Neural crest cell (in vitro differentiated cells): ENCODE measurements at places on chromosomes 2 and 18.

GRCh38 chr18:13323186-13323585 lies 104.6 kb downstream of the LDLRAD4 start:
- no peak overlapping the region for H3K4me3 ChIP-seq
- H3K27me3 ChIP-seq: no peaks in the 10 kb centered on the region
- peaks cover 16% of the 10 kb centered on the region for H3K4me1 ChIP-seq
- DNase-seq: no peak
- H3K36me3 ChIP-seq: peaks cover 2% of the 10 kb centered on the region
- no peak overlapping the region for H3K27ac ChIP-seq

GRCh38 chr18:46756559-46757201 lies at the start of gene ST8SIA5:
TSS of gene ST8SIA5 (minus strand) at chr18:46757053. CDS start at chr18:46756508, 545 bp downstream.
- H3K4me3 ChIP-seq: peak within 1 kb of the TSS; percentile 86
- no peak within 1 kb of the TSS for H3K27ac ChIP-seq
- no peaks in the 10 kb centered on the region for H3K36me3 ChIP-seq
- peak; percentile 33 for DNase-seq
- peaks cover 87% of the 10 kb centered on the region for H3K27me3 ChIP-seq

DNA sequence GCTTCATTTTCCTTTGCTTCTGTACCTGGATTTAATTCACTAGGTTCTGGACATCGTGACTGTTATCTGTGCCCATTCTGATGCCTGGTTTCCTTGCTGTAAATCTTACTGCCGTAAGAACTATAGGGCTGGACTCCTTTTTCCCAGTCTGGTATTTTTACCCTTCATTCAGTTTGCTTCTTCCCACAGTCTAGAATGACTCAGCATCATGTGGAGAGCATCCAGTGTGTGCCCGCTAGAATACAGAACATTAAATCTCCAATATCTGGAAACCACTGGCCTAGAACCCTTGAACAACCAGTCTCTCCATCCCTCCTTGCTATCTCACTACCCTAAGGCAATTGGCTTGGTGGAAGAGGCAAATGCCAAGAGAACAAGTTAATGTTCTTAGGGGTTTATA lies 1075.4 kb upstream of the ZEB2 start:
- no peak overlapping the region for H3K4me3 ChIP-seq
- H3K27me3 ChIP-seq: no peaks in the 10 kb centered on the region
- DNase-seq: no peak
- H3K36me3 ChIP-seq: no peaks in the 10 kb centered on the region

- no peaks in the 10 kb centered on the region for H3K27me3 ChIP-seq
- peak overlapping the region; percentile 40 for H3K27ac ChIP-seq
- peaks cover 8% of the 10 kb centered on the region for H3K36me3 ChIP-seq
- DNase-seq: no peak
- no peak overlapping the region for H3K4me3 ChIP-seq
Observed at GRCh38 chr18:62759704-62760402, 44.5 kb downstream of the PHLPP1 start.

DNA sequence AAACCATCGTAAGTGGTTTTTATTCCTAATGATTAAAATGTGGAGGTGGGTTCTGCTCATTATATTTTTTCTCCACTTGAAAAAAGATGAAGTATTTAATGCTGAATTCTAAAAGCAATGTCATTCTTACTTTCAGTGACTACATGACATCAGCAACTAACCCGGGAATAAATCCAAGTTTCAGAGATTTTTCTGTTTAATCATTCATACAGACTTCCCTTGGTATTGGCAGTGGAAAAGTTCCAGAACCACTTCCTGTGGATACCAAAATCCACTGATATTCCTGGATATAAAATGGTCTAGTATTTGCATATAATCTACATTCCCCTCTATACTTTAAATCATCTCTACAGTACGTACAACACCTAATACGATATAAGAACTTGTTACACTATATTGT lies 128.6 kb downstream of the ZNF532 start:
- H3K4me1 ChIP-seq: peaks cover 18% of the 10 kb centered on the region
- no peak for DNase-seq
- no peak overlapping the region for H3K27ac ChIP-seq
- peaks cover 9% of the 10 kb centered on the region for H3K36me3 ChIP-seq
- no peak overlapping the region for H3K4me3 ChIP-seq
- H3K27me3 ChIP-seq: no peaks in the 10 kb centered on the region

DNA sequence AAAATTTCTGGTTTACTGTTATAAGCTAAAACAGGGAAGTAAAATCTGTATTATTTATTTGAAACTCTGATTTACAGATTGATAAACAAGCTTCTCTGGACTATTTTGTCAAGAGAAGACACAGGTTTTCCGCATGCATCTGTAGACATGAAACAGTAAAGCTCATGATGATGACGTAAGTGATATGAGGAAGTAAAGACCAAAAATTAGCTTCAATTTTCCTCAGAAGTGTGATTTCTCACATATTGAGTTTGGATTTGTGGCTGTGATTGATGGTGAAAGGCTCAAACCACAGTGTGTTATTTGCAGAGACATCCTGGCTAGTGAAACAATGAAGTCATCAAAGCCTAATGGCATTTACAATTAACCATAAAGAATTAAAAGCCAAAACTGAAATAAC lies 12.6 kb upstream of the LONRF2 start:
- no peaks in the 10 kb centered on the region for H3K4me1 ChIP-seq
- no peak for DNase-seq
- H3K27ac ChIP-seq: no peak overlapping the region
- no peaks in the 10 kb centered on the region for H3K36me3 ChIP-seq
- H3K4me3 ChIP-seq: no peak overlapping the region
- H3K27me3 ChIP-seq: peaks cover 15% of the 10 kb centered on the region

DNA sequence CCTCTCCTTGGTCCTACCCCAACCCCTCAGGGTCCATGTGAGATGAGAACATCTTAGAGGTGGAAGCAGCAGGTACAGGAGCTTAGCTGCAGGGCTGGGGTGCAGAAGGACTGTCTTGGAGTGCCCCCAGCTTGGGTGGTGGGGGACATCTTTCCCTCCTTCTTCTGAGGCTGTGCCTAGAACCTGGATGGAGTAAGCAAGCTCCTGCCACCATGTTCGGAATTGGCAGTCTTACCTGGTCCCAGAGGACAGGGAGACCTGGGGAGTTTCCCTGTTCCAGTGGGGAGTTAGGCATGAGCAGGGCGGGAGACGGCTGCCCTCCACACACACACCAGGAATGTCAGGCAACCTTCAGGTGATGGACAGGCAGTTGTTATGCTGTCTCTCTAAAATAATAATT lies 131.0 kb upstream of the COPS8 start:
- H3K27me3 ChIP-seq: no peaks in the 10 kb centered on the region
- peaks cover 3% of the 10 kb centered on the region for H3K36me3 ChIP-seq
- DNase-seq: no peak
- H3K27ac ChIP-seq: no peak overlapping the region

DNA sequence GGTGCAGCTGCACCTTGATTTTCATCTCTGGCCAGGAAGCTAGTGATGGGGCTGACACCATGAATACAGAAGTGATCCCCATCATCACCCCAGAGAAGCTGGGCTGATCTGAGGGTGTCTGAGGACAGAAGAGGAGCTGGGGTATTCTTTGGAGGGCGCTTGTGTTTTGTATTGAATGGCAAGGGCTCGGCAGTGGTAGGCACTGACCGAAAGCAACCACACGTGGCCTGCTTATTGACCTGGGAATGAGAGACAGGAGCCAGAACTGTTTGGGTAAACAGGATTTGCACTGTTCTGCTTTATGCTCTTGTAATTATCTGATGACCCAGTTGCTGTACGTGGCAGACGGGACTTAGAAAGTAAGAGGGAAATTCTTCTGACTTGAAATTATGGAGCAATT lies 62.6 kb upstream of the RPL31 start:
- H3K36me3 ChIP-seq: no peaks in the 10 kb centered on the region
- no peaks in the 10 kb centered on the region for H3K27me3 ChIP-seq
- peaks cover 6% of the 10 kb centered on the region for H3K4me1 ChIP-seq
- no peak overlapping the region for H3K27ac ChIP-seq
- DNase-seq: no peak

DNA sequence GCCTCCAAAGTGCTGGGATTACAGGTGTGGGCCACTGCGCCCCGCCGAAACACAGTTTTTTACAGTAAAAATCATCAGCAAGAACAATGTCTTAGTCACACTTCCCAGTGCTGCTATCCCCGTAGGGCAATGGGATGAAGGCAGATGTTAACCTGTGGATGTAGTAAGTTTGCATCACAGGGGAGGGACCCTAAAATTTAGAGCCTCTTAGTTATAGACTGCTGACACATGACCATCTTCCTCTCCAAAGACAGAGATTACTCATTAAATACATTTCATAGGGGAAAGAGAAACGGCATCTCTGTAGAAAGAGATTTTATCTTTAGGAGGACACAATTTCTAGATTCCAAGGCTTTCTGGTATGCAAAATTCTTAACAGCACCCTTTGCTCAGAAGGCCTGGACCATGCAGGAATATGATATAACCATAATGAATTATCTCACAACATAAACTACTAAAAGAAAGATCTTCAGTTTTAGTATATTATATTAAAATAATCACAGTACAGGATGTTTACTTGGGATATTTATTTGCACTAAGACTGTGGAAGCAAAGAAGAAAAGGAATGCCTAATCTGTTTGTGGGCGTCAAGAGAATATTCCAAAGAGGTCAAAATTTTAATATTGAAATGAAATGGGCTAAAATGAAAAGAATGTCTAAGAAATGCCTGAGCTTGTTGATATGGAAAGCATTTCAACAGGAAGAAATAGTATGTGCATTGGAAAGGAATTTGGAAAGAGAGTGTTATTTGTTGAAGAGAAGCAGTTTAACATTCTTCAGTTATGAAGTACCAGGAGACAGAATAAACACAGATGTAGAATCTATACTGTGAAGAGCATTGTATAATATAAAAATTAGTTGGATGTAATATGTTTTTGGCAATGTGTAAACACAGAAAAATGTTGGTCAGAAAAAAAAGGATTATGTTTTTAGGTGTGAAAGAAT lies 1228.3 kb upstream of the CHAC2 start:
- H3K27me3 ChIP-seq: no peaks in the 10 kb centered on the region
- H3K4me3 ChIP-seq: no peak overlapping the region
- H3K36me3 ChIP-seq: no peaks in the 10 kb centered on the region
- H3K4me1 ChIP-seq: no peaks in the 10 kb centered on the region
- no peak for DNase-seq
- H3K27ac ChIP-seq: no peak overlapping the region

DNA sequence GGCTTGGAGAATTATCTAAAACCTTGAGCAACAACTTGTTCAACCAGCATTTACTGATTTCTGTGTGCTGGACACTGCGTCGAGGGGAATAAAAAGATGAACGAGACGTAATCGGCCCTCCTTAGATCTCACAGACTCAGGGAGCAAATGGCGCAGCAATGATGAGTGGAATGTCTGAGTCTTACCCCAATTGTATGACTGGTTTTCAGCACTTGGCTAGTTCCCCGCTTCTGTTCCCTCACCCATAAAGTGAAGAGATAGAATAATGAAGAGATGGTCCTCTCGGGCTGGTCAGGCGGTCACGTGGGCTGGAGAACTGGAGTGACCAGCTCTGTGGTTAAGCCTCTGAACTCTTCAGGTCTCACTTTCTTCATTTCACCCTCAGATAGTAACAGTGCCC lies 17.3 kb upstream of the GATA6 start:
- no peak overlapping the region for H3K27ac ChIP-seq
- no peak overlapping the region for H3K4me3 ChIP-seq
- H3K27me3 ChIP-seq: peaks cover 79% of the 10 kb centered on the region
- no peaks in the 10 kb centered on the region for H3K4me1 ChIP-seq
- H3K36me3 ChIP-seq: no peaks in the 10 kb centered on the region

- no peaks in the 10 kb centered on the region for H3K36me3 ChIP-seq
- H3K4me3 ChIP-seq: no peak overlapping the region
Observed at GRCh38 chr2:71933467-71934319, 214.0 kb downstream of the CYP26B1 start.

DNA sequence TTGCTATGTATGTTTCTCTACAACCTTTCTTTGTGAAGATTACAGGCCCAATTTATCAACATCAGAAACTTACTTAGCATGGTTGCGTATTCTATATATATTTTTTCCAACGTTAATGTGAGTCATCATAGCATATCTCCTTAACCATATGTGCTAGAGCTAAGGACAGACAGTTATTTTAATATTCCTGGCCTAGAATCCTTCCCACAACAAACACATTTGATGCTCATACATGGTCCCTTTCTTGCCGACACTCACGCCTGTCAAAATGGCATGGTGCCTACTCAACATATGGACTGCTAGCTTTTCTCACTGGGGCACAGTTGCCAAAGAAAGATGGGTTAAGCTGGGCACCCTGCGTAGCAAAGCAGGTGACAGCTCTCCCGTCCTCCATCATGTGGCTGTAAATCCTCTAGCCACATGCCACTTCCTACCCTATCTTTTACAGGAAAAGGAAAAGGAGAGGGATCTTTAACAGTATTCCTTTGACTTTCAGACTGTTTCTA lies 75.2 kb upstream of the GALNT5 start:
- no peaks in the 10 kb centered on the region for H3K36me3 ChIP-seq
- no peak overlapping the region for H3K4me3 ChIP-seq
- no peaks in the 10 kb centered on the region for H3K4me1 ChIP-seq
- no peak for DNase-seq
